ENCODE measurements at places on chromosomes 12 and 14.

DNA sequence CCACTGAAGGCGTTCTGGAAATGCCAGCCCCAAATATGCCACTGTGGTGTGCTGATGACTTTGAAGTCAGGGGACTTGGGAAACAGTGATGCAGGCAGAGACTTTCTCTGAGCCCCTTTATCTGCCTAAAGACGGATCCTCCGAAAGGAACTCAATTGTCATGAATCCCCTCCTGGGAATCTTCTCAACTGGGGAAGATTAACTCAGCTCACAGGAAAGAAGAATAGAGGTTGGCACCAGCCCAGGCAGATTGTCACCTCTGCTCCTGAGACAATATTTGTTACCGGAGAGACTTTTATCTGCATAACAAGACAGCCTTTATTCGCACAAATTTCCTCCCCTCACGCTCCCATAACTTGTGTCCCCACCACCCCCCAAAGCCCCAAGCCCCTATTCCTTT, 414.4 kb downstream of the FUT8 start:
- DNase-seq = no peak

- no peak for DNase-seq
These were observed 453.9 kb upstream of the MGAT4C start for GRCh38 chr12:86710109-86710508.

DNA sequence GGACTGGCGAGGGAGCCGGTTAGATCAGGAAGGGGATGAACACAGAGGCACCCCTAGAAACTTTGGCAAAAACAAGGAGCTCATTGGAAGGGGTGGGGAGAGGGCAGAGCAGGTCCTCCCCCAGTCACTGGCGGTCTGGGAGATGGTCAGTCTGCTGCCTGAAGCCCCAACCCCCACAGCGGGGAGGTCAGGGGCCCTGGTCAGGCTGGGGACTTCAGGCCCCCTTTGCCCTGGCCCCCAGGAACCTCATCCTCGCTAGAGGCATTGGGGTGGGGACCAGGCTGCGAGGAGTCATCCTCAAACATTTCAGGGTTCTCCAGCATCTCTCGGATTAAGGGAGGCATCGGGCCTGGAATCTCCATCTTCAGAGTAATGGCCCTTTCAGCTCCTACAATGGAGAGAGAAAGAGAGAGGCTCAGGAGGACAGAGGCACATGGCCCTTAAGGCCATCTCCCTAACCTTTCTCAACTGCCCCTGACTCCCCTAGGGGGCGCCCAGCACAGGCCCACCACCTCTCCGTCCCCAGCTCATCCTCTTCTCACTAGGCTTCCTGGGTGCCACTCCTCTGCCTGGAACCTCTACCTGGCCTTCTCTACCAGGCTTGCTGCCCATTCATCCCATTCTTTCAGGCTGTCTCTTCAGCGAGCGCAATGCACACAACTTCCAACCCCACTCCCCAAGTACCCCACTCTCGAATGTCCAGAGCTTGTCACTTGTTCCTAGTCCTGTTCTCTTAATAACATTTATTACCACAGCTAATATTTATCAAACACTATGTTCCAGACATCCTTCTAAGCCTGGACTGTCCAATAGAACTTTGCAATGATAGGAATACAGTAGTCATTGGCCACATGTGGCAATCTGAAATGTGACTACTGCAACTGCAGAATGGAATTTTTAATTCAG, 4.7 kb upstream of the ITGB7 start:
- no peak for DNase-seq

DNA sequence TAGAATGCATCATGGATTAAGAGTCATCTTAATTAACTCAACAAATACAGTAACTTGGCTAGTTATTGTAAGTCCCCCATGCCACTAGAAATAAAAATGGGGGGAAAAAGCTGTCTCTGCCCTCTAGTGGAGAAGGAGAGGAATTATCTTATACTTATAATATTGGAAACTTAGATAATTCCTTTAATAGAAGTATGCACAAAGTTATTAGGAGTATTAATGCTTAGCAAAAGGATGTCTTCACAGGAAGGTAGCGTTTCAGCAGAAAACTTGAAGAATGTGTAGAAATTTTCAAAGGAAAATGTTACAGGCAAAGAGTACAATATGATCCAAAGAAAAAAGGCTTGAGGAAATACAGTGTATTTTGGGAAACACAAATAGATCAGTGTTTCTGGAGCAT, 19.8 kb downstream of the OR5AU1 start:
- no peak for DNase-seq
